Muscle of back (tissue), 13 donors: ENCODE measurements at places on chromosomes 1 and 21. TPM values are rescaled to one million over a fixed set of nuclear protein-coding genes. Genes with fewer than 3 reads are reported as not detected.

The ZMYND12 gene
- polyA plus RNA-seq, result 0.86 TPM

The CIART gene
- polyA plus RNA-seq, result 3.7 TPM

The GBP6 gene
- polyA plus RNA-seq, result not detected

The CA6 gene
- polyA plus RNA-seq, result not detected

The TCEA3 gene
- 341 TPM for polyA plus RNA-seq

The ACTL8 gene
- 0.12 TPM for polyA plus RNA-seq

The SPRR4 gene
- polyA plus RNA-seq, result not detected

The KCNN3 gene
- polyA plus RNA-seq, result 8.9 TPM

The C1orf56 gene
- polyA plus RNA-seq, result 5.1 TPM

GRCh38 chr1:113835686-113836290 is 23.5 kb upstream of the RSBN1 start:
- peak; percentile 35 for DNase-seq

DNA sequence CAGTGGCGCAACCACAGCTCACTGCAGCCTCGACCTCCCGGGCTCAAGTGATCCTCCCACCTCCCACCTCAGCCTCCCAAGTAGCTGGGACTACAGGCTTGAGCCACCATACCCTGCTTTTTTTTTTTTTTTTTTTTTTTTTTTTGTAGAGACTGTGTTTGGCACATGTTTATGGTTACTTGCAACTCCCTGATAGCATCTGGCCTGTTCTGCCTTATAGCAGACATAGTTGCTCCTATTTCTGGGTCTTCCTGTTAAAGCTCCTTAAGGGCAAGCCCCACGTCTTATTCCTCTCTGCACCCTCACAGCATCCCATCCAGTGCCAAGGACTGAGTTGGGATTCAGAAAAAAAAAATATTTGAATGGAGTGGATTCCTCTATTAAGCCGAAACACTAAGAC is 17.1 kb upstream of the CNR2 start:
- DNase-seq, result no peak

GRCh38 chr1:168335500-168335899 is 54.8 kb downstream of the TBX19 start:
- no peak for DNase-seq

DNA sequence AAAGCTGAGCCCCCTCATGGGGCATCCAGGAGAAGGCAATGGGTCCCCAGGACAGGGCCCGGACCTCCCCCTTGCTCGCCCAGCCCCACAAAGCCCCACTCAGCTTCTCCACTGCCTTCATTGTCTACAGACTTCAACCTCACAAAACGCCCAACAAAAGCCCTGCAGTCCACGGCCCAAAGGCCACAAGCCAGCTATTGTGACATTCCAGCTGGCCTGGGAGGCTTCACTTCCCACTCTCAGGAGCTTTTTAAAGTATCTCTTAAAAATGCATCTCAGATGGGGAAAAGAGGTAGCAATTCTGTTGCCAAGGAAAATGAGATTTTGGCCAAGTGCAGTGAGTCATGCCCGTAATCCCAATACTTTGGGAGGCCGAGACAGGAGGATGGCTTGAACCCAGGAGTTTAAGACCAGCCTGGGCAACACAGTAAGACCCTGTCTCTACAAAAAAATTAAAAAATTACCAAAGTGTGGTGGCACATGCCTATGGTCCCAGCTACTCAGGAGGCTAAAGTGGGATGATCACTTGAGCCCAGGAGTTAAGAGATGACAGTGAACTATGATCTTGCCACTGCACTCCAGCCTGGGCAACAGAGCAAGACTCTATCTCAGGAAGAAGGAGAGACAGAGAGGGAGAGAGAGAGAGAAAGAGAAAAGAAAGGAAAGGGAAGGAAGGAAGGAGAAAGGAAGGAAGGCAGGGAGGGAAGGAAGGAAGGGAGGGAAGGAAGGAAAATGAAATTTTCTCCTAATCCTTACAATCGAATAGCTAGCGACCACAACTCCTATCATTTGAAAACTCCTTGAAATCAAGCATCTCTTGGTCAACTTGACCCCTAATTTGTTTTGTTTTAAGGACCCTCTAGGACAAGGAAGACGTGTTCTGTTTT is 31.4 kb upstream of the TARDBP start:
- DNase-seq, result no peak

GRCh38 chr1:208923456-208923855 is 660.1 kb upstream of the CAMK1G start:
- DNase-seq, result no peak

DNA sequence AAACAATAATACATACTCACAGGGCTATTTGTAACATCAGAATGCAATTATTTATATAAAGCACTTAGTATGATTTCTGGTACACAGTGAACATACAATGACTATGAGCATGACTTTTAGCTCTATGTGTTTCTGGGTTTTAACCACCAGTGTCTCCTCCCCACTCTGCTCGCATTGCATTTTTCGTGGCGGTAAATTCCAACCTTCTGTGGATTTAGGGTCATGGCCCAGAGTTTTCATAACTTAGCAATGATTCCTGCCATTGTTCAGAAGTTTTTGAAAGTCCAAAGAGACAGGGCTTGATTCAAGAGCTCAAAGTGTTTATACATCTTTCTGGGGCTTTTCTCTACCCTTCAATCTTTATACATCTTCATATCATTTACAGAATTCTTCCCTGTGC is 191.3 kb downstream of the BACH1 start:
- no peak for DNase-seq

DNA sequence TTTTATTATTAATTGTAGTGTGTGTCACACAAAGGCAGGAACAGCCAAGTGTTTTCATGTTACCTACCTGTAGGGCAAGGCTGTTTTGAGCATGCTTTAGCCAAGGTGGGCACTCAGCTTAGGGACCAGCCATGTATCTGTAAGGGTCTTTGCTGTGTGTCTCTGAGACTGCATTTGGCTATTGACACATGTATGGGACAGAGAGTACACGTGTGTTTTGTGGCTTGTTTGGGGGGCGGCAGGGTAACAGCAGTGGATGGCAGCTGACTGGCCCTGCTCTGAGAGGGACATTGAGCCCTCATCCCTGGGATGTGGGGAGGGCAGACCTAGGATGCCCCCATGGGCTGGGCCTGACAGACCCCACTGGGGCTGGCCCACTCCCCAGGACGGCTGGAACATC is 6.9 kb downstream of the CATSPER4 start:
- no peak for DNase-seq

DNA sequence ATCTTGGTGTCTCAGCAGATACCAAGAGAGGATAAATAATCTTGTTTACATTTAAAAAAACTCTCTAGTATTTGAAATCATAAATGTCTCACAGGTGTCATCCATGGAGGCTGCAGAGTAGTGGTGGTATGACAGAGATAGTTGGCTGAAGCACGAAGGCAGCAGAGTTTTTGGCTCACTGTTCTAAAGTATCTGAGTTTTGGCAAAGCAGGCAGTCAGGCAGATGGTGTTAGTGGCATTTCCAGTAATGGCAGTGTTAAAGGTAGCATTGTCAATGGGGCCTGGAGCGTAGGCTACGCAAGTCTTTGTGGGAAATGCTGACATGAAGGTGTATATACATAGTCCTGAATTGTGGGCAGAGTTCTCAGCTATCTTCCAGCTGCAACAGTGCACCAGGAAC is 68.5 kb upstream of the HSD17B7 start:
- DNase-seq, result no peak

GRCh38 chr1:25431955-25432719 is 1.4 kb downstream of the MACO1 start:
- no peak for DNase-seq

DNA sequence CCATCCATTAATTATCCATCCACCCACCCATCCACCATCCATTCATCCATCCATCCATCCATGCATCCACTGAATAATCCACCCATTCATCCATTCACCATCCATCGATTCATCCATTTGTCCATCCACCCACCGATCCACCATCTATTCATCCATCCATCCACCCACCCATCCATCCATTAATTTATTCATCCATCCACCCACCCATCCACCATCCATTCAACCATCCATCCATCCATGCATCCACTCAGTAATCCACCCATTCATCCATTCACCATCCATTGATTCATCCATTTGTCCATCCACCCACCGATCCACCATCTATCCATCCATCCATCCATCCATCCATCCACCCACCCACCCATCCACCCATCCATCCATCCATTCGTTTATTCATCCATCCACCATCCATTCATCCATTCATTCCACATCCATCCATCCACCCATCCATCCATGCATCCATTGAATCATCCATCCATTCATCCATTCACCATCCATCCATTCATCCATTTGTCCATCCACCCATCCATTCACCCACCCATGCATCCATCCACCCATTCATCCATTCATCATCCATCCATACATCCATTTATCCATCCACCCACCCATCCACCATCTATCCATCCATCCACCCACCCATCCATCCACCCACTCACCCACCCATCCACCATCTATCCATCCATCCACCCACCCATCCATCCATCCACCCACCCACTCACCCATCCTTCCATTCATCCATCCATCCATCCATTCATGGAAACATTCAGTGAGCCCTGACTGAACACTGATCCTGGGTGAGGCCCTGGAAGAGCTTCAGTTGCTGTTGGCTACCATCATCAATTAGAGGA is 83.4 kb upstream of the ARHGEF16 start:
- DNase-seq, result no peak

DNA sequence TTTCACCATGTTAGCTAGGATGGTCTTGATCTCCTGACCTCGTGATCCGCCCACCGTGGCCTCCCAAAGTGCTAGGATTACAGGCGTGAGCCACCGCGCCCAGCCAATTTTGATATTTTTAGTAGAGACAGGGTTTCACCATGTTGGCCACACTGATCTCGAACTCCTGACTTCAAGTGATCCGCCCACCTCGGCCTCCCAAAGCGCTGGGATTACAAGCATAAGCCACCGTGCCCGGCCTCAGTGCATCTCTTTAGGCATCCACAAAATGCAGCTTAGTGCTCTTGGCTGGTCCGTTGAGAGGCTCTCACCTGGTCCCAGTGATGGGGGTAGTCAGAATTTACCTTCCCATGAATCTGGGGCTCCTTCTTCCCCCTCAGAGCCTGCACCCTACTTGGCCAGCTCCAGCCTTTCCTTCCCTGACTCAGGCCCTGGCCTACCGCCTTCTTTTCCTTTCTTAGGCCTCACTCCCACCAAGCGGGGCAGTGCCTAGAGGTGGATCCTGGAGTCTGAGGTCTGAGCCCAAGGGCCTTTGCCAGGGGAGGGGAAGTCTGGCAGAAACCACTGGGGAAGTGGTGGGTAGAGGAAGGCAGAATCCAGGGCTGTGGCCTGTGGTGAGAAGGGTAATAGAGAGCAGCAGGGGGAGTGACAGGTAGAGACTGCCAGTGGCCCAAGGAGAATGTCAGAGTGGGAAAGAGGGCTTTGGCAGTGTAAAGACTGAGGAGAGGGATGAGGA is 3.7 kb downstream of the LENEP start:
- no peak for DNase-seq

DNA sequence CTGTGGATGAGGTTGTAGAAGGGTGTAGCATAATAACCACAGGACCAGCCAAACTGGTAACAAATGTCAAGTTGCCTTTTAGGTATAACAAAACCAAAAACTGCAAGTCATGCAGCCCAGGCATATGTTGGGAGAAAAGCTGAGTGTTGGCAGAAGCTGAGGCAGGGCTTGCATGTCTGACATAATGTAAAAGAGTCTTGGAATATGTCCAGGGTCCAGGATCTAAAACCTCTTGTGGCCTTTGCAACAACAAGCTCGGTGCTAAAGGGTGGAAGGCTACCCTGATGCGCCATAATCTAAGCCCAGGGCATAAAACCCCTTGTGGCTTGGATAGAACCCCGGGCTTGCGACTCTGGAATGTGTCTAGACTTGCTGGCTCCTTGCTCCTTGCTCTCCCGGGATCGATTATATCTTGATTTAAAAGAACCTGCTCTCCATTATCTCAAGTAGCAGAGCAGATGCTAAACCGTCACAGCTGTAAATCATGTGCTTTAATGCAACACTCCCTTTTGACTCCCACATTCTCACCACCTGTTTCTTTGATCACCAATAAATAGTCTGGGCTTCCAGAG is 26.5 kb upstream of the SLC35A3 start:
- DNase-seq, result peak; percentile 22

GRCh38 chr1:223298701-223299100 is 65.3 kb downstream of the SUSD4 start:
- no peak for DNase-seq

DNA sequence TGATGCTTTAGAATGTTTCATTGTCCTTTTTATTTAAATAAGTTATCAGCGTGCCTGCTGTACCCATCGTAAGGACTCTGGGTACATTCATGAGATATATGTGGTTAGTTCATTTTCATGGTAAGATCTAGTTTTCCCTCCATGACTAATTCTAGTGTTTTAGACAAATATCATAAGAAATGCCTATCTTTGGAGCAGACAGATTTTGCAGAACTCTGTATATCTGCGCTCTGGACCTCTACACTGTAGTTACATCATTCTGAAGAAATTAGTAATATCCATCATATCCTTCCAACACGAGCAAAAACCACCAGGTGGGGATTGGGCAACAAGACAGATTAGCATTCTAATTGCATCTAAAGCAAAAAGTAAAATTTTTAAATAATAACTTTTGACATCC is 499.2 kb downstream of the SETD4 start:
- no peak for DNase-seq

DNA sequence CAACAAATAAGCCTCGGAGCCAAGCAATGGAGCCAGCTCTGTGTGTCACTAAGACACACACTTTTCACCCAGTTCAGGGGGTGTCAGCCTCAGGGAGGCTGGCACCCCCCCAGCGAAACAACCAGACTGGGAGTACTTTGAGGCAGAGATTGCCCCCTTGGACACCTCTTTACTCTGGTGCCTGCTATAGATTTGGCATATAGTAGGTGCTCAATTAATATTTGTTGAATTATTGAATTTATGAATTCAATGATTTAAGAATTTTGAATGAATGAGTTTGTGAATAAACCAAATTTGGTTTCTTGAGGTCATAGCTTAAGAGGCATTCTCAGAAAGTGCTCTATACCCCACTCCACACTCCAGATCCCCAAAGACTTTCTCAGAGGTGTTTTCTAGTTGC is 70.3 kb downstream of the OLIG1 start:
- DNase-seq, result no peak

DNA sequence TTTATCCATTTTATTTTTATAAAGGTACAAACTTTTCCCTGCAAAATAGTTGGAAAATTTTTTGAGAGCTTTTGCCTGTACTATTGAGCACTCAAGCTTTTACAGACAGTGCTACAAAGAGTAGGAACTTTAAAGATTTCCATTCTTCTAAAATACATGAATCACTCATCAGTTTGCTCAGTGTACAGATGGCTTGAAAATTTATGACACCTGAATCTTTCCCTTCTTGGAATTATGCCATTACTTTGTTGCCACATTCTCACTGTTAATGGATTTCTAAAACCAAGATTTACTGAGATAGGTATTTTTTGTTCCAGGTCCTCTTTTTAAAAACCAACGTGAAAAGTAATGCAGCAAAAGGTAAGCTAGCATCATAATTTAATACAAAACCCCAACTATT is 76.0 kb downstream of the GPATCH2 start:
- no peak for DNase-seq

DNA sequence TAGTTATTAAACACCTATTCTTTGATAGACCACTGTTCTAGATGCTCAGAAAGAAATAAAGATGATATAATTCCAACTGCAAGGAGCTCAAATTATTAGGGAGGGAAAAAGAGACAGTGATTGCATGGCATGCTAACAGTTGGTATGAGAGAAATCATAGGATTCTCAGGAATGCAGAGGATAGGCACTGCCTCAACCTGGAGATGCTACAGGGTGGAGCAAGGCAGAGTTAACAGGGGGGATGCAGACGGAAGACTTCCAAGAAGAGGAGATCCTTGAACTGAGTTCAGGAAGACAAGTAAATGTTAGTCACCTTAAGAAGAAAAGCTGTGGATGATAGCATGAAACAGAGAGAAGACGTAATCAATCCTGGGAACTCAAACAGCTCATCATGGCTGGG is 123.7 kb downstream of the DAB1 start:
- no peak for DNase-seq

GRCh38 chr1:67559222-67559700 is 125.7 kb upstream of the GADD45A start:
- peak; percentile 64 for DNase-seq
